ENCODE measurements at places on chromosomes 12 and 14.

GRCh38 chr12:45483571-45483970 lies 245.9 kb upstream of the ARID2 start:
- no peaks in the 10 kb centered on the region for H3K36me3 ChIP-seq
- H3K4me1 ChIP-seq = no peaks in the 10 kb centered on the region
- no peak for DNase-seq
- H3K27ac ChIP-seq = no peak overlapping the region
- no peak overlapping the region for H3K4me3 ChIP-seq

GRCh38 chr12:125402874-125403789 lies 337.9 kb downstream of the AACS start:
- H3K4me1 ChIP-seq = no peaks in the 10 kb centered on the region
- no peaks in the 10 kb centered on the region for H3K27me3 ChIP-seq
- no peak overlapping the region for H3K27ac ChIP-seq

DNA sequence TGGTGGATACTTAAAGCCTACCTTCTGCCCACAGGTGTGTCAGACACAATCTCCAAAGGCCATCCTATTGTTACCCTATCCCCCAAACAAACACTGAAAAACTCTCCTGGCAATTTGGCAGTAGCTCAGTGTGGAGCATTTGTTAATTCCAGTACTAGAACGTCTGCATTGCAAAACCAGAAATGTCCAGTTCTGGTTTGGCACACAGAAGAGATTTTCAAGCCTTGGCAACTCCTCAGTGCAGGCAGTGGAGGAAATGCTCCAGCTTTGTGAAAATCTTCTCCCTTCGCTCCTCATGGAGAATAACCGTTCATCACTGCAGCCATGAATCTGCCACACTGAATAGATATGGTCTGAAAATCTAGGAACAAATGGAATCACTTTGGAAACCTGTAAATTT lies 5.3 kb upstream of the SOCS2 start:
- no peak overlapping the region for H3K27ac ChIP-seq
- peaks cover 15% of the 10 kb centered on the region for H3K4me1 ChIP-seq
- no peaks in the 10 kb centered on the region for H3K27me3 ChIP-seq

DNA sequence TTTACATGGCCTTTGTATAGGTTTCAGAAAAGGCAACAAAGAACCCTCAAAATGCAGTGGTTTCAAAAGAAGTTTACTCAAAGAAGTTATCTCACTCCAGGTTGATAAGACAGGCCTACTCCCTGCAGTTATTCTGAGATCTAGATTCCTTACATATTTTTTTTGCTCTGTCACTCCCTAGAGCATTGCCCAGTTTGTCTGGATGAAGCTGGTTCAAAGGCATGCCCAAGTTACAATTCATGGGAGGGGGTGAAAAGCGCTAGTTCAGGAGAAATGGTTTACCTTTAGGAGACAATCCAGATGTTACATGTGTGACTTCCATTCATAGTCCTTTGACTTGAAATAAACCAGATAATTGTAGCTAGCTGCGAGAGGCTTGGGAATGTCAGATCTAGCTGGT lies 115.0 kb downstream of the TPH2 start:
- H3K4me3 ChIP-seq = no peak overlapping the region
- H3K27ac ChIP-seq = no peak overlapping the region
- no peak for DNase-seq
- H3K4me1 ChIP-seq = no peaks in the 10 kb centered on the region
- H3K36me3 ChIP-seq = no peaks in the 10 kb centered on the region

- no peaks in the 10 kb centered on the region for H3K27me3 ChIP-seq
- H3K4me3 ChIP-seq = no peak overlapping the region
- H3K27ac ChIP-seq = peak overlapping the region; percentile 54
- H3K4me1 ChIP-seq = peaks cover 4% of the 10 kb centered on the region
Observed at GRCh38 chr12:7512553-7512952, 9.0 kb upstream of the CD163 start.

DNA sequence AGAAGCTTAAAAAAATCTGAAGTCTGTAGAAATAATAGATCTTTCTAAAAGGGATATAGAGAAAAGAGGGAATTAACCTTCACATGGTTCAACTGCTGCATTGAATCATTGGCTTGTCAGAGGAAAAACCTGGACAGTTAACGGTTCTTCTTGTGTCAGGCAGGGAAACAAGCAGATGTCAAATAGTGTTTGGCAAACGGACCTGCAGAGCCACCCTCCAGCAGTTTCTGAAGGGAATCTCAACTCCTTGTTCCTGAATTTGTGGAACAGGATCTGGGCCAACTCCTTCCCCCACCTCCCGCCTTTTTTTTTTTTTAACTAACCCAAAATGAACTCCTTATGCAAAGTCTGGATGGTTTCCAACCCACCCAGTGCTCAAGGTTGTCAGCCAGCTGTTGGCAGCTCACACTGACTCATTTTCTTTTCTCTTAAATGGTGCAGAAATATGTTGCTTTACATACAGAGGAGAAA lies 187.3 kb downstream of the CAND1 start:
- H3K4me1 ChIP-seq = peaks cover 4% of the 10 kb centered on the region
- H3K27ac ChIP-seq = no peak overlapping the region
- no peak for DNase-seq

DNA sequence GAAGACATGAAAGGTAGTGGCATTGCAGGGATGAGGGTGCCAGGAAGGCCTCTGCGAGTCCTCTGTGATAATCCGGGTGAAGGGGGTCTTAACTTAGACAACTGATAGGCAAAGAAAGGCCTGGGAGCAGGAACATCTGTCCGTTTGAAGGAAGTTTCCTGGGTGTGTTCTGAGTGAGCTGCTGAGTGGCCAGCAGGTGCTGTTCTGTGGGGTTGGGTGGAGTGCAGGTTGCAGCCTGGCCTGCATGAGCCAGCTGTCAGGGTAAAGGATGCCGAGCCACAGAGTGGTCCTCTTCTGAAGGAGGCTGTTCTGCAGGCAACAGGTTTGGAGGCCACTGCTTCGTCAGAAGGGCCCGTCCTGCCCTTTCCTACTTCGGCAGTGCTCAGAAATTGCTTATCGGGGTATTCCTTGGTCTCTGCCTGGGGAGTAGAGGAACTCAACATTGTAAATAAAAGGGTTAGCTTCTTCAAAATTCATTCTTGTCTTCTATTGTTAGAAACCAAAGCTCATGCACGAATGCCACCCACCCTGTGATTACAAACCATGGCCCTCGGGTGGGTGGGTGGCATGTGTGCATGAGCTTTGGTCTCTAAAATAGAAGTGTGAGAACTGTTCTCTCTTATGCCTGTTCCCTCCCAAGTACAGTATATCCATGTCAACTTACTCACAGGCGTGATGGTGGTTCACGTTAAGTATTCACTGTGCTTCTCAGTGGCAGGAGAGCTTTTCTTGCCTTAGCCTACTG lies 118.9 kb downstream of the CHST11 start:
- no peaks in the 10 kb centered on the region for H3K36me3 ChIP-seq
- H3K4me3 ChIP-seq = no peak overlapping the region
- H3K27me3 ChIP-seq = no peaks in the 10 kb centered on the region
- H3K4me1 ChIP-seq = no peaks in the 10 kb centered on the region
- H3K27ac ChIP-seq = no peak overlapping the region

DNA sequence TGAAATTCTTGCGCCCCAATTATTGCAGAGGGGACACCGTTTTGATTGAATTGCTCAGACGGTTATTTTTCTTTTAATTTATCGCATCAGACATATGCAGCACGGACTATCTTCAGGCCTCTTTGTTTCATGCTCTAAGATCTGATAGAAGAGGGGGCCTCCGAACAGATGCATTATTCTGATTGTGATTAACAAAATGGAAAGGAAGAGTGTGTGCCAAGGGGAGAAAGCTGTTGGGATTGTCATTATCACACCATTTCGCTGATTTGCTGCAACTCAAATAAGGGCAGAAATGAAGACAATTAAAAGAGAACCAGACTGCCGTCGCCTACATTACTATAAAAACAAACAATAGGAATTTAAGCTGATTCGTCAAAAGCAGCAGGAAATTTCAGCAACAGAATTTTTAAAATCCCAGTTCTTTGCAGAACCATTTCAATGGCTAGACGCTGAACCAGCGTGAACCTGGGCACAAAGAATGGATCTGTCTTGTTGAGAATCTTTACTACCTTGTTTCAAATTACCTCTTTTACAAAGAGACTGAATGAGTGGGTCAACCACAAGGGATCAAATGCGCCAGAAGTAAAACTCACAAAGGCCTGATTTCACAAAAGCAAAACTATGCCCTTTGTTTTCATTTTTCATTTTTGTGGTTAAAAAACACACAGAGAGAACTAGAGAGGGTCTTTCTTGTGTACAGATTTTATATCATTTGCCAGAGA lies 30.6 kb downstream of the TMEM132D start:
- H3K36me3 ChIP-seq = no peaks in the 10 kb centered on the region
- no peak overlapping the region for H3K4me3 ChIP-seq
- no peak for DNase-seq
- no peaks in the 10 kb centered on the region for H3K4me1 ChIP-seq
- no peaks in the 10 kb centered on the region for H3K27me3 ChIP-seq
- no peak overlapping the region for H3K27ac ChIP-seq

- H3K36me3 ChIP-seq = peaks cover 97% of the 10 kb centered on the region
- peak; percentile 79 for DNase-seq
- no peak overlapping the region for H3K27ac ChIP-seq
- H3K4me3 ChIP-seq = no peak overlapping the region
- no peaks in the 10 kb centered on the region for H3K27me3 ChIP-seq
- H3K4me1 ChIP-seq = no peaks in the 10 kb centered on the region
Observed at GRCh38 chr12:49043856-49044258, 16.7 kb downstream of the KMT2D start.

DNA sequence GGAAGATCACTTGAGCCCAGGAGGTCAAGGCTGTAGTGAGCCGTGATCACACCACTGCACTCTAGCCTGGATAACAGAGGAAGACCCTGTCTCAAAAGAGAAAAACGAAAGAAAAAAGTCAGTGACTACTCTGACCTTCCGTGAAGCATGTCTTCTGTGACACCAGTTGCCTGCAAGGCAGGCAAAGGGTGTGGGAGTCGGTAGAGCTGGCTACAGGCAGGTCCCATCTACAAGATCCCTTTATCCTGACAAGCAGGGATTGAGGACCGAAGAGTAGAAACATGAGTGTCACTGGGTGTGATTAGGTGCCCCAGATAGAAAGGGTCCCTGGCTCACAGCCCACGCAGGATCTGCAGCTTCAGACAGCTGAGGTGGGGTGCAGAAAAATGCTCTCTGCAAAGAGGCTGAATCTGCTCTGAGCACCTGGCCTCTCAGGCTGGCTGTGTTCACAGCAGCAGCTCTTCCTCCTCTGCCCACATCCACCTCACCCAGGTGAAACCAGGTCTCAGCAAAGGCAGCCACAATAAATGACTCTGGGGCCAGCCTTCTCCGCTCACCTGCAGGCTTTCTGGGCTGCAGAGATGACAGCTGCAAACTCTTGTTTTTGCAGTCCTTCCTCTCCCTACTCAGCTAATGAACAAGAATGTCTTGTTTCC lies 28.6 kb upstream of the HSP90B1 start:
- no peaks in the 10 kb centered on the region for H3K4me1 ChIP-seq
- no peaks in the 10 kb centered on the region for H3K36me3 ChIP-seq
- no peaks in the 10 kb centered on the region for H3K27me3 ChIP-seq
- DNase-seq = no peak
- no peak overlapping the region for H3K4me3 ChIP-seq

DNA sequence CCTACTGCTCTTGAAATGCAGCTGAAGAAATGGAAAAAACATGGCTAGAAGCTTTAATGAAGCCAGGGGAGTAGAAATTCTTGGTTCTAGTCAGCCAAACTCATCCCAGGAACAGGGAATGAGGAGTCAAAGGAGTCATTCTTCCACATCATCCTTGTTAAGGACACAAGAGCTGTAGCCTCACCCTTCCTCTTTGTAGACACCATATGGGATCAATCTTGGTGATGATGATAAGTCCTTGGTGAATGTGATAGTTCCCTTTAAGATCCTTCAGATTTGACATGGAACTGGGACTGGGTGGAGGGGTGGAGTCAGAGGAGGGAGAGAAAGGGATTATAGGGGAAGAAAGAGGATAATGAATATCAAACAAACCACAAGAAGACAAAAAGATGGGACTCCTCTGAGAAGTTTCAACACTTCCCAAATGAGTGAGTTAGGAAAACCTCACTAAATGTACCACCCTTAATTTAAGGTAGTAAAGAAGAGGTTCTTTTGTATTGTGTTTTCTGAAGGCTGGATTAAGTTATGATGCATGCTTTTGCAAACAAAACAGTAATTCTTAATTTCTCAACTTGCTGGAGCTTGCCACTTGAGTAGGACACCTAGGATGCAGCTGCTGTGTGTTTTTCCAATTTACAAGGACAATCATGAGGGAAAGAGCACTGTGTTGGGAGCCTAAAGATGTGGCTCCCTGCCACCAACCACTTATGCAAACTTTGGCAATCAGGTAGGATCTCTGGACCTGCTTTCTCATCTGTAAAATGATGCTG lies 104.0 kb downstream of the WIF1 start:
- no peak overlapping the region for H3K27ac ChIP-seq
- no peaks in the 10 kb centered on the region for H3K27me3 ChIP-seq
- H3K4me1 ChIP-seq = no peaks in the 10 kb centered on the region
- no peak overlapping the region for H3K4me3 ChIP-seq
- H3K36me3 ChIP-seq = no peaks in the 10 kb centered on the region

DNA sequence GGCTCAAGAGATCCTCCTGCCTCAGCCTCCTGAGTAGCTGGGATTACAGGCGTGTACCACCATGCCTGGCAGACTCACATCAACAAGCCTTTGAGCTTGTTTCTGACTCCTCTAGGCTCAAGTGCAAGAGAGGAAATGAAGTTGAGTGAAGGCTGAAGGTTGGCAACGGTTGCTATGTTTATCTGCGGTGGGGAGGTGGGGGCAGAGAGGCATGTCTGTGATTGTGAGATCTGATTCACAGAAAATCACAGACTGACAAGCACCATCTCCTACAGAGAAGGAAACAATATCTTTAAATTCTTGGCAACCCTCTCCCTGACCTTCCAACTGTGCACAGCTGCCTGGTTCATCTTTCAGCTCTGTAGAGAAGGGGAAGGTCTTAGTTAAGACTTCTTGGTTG lies 22.1 kb upstream of the NINJ2 start:
- H3K4me3 ChIP-seq = no peak overlapping the region
- H3K4me1 ChIP-seq = no peaks in the 10 kb centered on the region
- no peak overlapping the region for H3K27ac ChIP-seq
- no peaks in the 10 kb centered on the region for H3K27me3 ChIP-seq

DNA sequence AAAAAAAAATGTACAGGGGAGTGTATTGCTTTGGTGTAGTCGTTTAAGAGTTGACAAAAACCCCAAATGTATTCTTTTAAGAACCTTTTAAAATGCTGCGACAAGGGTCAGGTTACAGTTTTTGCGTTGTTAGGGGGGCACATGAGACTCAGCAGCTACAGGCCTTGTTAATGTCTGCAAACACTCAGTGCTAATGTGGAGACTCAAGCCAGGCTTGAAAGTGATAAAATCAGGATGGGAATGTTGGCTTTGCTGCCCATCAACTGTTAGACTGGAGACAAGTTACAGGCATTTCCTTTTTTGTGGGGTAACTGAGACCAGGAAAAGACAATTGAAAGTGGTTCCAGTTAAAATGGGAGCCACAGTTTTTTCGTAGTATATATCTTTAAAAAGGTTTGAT lies 84.8 kb downstream of the PRKCH start:
- DNase-seq = no peak
- H3K4me3 ChIP-seq = no peak overlapping the region
- no peaks in the 10 kb centered on the region for H3K36me3 ChIP-seq
- no peaks in the 10 kb centered on the region for H3K27me3 ChIP-seq

- peaks cover 61% of the 10 kb centered on the region for H3K36me3 ChIP-seq
- no peaks in the 10 kb centered on the region for H3K27me3 ChIP-seq
- no peaks in the 10 kb centered on the region for H3K4me1 ChIP-seq
- no peak for DNase-seq
Observed at GRCh38 chr12:57205931-57206330, 10.7 kb upstream of the NXPH4 start.

- H3K27me3 ChIP-seq = no peaks in the 10 kb centered on the region
- DNase-seq = no peak
- H3K4me3 ChIP-seq = no peak overlapping the region
- H3K4me1 ChIP-seq = peaks cover 2% of the 10 kb centered on the region
Observed at GRCh38 chr14:94043111-94043755, 17.1 kb downstream of the OTUB2 start.
